ENCODE measurements at places on chromosomes 13 and 19.

DNA sequence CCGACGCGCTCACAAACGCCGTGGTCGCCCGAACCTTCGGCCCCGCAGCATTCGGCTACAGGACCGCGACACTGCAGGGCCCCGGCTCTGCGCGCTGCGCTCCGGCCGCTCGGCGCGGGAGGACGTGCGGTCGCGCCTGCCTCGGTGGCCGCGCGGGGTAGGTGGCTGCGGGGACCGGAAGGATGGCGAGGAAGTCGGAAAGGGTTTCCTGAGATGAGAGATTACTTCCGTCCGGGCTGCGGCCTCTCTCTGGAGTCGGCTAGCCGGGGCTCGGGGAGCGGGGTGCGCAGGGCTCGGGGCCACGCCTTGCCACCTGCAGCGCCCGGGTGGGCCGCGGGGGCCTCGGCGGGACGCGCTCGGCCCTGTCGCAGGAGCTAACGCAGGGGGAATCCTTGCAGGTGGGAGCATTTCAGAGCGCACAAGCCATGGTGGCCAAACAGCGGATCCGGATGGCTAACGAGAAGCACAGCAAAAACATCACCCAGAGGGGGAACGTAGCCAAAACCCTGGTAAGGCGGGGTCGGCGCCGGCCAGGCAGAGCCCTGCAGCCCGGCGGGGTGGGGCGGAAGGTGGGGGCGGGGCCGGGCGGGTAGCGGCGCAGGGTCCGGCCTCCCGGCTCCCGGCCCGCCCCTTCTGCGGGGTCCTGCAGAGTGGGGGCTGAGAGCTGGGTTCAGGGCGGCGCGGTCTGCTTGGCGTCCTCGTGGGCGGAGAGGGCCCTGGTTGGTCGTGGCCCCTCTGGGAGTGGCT is at the start of gene SERP2:
SERP2 (plus strand) TSS at position 224 of the 747 bp plus-strand sequence; CDS start at position 426, 202 bp downstream.
- no peak for DNase-seq

DNA sequence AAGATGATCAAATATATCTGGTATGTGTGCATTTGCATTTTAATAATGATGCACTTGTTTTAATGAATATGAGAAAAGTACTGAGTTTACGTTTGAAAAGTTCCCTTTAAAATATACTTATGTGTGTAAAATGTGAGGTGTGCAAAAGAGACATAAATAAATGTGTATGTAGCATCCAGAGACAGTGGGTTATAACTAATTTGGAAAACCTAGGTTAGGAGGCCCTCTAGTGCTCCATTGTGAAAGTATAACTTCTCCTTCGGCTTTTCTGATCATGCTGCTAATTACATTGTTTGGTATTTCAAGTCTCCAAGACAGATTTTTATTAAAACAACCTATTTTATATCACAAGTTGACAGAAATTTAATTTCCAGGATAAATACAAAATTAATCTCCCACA is 30.1 kb downstream of the SCEL start:
- DNase-seq, result no peak

- peak; percentile 72 for DNase-seq
Observed at GRCh38 chr19:45615795-45616703, 14.0 kb upstream of the GPR4 start.

GRCh38 chr13:103386341-103386740 is 320.1 kb upstream of the SLC10A2 start:
- DNase-seq, result no peak

DNA sequence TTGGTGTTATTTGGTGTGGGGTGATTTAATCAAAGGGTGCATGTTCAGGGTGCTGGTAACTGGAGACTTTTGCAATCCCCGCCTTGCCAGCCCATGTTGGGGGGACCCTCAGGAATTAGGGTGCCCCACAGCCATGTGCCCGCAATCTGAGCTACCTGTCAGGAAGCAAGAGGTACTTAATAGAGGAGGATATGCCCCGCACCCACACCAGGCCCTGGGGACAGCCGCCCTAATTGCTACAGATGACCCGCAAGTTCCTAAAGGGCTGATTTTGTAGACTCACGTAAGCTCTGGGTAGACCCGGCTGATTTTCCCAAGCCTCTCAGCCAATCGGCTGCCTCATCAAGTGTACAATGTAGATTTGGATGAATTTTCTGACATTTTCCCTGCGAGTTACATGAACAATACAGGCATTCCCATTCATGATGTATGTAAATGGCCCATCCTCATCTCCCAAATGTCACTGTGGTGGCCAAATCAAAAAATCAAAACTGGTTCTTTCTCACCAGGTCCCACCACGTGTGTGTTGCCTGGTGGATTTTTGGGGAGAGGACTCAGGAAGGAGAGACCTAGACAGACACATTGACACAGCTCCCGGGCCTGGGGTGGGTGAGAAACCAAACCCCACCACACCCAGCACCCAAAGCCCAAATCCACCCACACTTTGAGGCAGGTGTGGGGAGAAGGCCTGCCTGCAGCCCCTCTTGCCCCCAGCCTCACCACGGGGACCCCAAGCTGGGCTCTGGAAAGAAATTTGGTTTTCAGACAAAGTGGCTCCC is 119.2 kb upstream of the SPACA7 start:
- no peak for DNase-seq

DNA sequence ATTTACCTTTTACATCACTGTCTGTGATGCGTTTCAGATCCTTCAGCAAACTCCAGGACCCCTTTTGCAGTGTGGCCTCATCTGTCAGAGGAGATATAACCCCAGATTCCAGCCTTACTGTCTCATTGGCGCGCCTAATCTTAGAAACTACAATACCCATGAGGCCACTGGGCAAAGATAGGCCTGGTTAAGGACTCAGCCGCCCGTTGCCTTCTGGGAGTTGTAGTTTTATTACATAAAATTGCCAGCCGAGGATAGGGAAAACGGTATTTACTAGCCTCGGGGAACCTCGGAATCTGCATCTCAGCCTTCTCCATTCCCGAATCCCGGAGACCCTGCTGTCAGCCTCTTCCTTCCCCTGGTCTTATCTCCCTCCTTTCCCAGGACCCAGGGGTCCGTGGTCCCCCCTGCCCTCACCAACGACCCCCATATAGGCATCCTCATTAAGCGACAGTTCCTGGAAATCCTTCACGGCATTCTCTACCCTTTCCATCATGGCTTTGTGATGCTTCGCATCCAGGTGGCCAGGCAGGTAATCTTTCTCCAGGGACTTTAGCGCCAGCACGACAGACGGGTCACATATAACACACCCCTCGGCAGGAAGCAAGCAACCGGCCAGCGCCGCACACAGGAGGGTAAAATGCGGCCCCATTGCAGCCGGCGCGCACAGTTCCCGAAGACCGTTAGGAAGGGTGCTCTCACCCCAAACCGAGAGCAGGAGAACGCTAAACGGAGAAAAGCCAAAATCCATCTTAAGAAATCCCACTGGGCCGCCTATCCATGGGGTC is 1.3 kb downstream of the IZUMO1 start:
- peak; percentile 45 for DNase-seq

GRCh38 chr13:33204130-33204927 is 81.2 kb downstream of the STARD13 start:
- no peak for DNase-seq

DNA sequence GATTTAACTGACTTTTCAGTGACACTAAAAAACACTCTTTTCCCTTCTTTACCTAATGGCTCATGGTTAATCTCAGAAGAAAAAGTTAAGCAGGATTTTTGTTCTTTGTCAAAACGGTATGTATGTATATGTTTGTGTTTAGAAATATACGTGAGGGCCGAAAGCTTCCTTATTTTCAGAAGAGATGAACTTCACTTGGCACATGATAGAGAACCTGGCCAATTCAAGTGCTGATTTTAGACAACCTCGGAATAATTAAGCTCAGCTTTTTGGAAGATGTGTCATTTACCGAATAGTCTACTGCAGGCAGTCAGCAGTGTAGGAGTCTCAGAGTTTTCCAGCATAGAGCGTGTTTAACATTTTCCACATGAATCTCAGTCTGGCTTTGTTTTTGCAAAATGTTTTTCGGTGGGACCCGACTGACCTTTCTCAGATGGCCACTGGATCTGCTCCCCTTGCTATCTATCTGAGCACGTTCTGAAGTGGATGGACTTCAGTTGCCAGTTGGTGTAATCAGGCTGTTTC is 4.6 kb downstream of the RNASEH2B start:
- no peak for DNase-seq

- DNase-seq, result no peak
Observed at GRCh38 chr13:74920920-74921319, 561.0 kb downstream of the TBC1D4 start.

DNA sequence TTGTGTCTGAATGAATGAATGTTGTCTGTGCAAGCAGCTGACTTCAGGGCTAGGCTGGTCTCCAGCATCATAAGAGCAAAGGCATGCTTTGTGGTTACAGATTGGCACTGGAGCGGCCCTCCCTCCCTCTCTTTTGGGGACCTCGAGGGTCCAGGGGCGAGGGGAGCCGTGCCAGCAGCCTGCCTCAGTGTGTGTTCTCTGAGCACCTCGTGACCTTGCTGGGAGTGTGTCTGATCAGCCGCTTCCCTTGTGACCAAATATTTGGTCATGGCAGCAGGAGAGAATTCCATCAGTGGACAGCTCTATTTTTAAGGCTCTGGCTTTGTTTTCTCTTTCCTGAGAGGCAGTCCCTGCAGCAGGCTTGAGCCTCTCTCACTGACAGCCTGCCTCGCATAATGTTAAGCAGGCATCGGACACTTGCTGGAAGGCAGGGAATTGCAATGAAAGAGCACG is 329.7 kb downstream of the UQCRFS1 start:
- no peak for DNase-seq

DNA sequence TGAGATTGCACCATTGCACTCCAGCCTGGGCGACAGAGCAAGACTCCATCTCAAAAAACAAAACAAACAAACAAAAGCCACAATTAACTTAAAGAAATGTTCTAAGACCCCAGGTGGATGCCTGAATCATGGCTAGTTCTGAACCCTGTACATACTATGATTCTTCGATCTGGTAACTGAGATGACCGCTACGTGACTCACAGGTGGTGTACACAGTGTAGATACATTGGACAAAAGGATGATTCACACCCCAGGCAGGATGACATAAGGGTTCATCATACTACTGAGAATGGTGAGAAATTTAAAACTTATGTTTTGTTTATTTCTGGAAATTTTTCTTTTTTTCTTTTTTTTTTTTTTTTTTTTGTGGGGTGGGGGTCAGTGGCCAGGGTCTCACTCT is 6.5 kb downstream of the ZNF426 start:
- DNase-seq, result no peak

- DNase-seq, result no peak
Observed at GRCh38 chr19:48635966-48636858, 967 bp downstream of the DBP start.

DNA sequence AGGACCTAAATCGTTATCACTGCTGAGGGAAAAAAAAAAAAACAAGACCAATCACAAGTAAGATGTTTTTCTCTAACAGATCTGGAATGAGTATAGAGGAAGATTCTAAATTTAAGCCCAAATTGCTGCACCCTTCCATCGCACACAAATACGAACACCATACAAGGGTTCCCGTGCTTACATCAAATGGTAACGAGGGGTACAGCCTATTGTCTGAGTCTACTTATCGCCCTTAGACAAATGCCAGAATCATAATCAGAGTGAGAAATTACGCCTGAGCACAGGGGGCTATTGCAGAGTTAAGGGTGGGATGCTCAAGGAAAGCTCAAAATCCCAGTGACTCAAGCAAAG is 603 bp downstream of the ZC3H13 start:
- DNase-seq, result no peak

- no peak for DNase-seq
Observed at GRCh38 chr13:111527614-111528229, 207.3 kb downstream of the TEX29 start.

- no peak for DNase-seq
Observed at GRCh38 chr13:76677043-76677442, 209.2 kb downstream of the KCTD12 start.

GRCh38 chr13:46124531-46124966 is 19.7 kb upstream of the CPB2 start:
- peak; percentile 21 for DNase-seq

- DNase-seq, result no peak
Observed at GRCh38 chr19:30228113-30228834, 143.9 kb upstream of the ZNF536 start.

DNA sequence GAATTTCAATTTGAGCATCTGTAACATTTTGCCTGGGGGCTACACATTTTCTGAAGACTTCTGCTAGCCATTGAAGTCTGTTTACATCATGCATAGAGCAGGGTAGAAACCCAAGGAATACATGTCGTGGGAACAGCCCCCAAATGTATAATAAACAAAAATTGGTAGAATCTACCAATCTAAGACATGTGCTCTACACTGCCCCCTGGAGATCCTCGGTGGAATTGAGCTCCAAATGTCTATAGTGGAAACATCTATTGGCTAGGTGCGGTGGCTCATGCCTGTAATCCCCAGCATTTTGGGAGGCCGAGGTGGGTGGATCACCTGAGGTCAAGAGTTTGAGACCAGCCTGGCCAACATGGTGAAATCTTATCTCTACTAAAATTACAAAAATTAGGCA is 57.3 kb downstream of the MBD3L2B start:
- DNase-seq, result peak; percentile 52

- no peak for DNase-seq
Observed at GRCh38 chr19:38834590-38834989, 3.0 kb upstream of the ECH1 start.

DNA sequence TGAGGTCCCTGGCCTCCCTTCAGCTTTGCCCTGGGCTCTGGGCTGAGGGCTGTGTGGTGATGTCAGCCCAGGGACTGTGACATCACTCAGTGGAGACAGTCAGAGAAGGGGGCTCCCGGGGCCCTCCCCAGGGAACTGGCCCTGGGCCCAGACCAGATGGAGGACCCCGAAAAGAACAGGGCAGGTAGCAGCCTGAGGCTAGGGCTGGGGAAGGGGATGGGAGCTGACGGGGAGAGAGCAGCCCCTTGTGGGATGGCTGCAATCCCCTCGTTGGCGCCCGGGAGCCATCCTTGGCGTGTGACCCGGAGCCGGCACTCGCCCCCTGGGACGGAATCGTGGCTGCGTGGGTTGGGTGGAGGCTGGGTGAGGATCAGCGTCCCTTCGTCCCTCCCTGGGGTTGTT is 13.6 kb downstream of the CSNK1G2 start:
- DNase-seq, result no peak

Measured in activated naive CD4-positive, alpha-beta T cell treated with anti-CD3 and anti-CD28 coated beads, Interleukin-2, amount 50 U/mL, for 16 hours (primary cell).